ENCODE measurements at places on chromosomes 13 and 19.

GRCh38 chr19:18417250-18418028, 1.8 kb upstream of the SSBP4 start:
- peak; percentile 97 for DNase-seq

DNA sequence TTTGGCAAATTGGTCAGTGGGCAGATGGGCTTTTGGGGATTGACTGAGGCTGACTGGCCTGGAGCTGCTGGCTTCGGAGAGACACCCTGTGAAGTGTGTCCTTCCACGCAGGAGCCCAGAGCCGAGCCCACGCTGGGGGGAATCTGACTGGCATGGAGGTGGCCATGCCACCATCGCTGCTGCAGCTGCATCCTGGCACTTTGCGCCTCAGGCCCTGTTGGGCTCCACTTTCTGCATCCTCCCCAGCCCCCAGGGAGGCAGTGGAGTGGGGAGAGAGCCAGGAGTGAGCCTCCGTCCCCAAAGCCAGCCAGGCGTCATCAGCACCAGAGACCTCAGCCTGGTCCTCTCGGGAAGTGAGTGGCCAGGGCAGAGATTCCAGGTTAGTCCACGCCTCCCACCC, 17.0 kb upstream of the NCCRP1 start:
- DNase-seq = no peak

GRCh38 chr19:39834287-39834841, 402 bp upstream of the DYRK1B start:
- no peak for DNase-seq

DNA sequence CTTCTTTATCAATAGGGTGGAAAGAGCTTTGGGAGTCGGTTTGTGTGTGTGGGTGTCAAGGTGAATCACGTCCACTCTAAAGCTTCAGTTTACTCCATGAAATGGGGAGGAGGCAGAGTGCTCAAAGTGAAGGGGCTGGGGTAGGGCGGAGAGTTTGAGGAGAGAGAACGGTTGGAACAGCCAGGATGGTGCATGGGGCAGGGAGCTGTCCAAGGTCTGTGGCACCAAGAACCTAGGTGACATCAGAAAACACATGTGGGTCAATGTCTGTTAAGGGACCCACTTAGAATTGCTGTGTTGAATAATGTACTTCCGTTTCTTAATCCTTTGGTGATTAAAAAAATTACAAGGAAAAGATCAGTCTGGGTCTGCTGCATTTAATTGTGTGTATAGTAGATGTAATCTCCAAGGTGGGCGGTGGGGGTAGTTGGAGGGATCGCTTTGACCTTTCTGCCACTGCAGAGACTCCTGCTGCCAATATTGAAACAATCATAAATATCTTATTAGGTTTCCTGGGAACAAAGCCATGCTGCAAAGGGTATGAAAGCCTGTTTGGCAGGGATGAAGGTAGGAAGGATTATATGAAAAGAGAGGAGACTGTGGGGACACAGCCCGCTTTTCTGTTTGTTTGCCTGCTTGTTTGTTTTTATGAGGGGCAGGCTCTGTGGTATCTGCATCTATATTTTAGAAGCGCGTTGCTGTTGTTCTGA, 122.3 kb downstream of the ATP8A2 start:
- no peak for DNase-seq

DNA sequence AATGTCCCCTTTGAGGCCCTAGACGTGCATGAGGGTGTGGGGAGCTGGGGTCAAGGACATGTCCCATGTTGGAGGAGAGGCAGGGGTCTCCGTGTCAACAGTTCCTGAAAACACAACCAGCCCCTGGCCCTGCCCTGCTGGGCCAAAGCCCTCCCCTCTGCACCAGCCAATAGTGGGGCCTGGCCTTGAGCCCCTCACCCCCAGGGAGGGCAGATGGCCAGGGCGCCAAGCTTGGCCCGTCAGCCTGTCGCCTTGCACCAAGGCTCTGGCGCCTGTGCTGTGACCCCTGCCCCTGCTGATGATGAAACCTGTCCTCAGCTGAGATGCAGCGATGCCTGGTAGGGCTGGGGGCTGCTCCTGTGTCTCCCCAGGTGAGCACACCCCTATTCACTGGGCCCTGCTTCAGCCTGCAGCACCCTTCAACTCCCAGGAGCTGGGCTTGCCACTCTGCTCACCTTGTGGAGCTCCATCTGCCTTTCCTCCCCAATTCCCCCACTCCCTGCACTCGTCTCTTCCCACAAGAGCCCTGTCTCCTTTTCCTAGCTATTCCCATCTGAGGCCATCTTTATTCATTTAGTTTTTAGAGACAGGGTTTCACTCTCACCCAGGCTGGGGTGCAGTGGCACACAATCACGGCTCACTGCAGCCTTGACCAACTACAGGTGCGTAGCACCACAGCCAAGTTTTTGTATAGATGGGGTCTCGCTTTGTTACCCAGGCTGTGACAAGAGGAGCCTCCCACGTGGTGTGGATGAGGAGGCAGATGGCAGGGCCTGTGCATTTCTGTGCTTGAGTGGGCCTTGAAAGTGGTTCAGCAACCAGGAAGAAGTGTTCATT, 2.1 kb upstream of the HAMP start:
- no peak for DNase-seq

- no peak for DNase-seq
Observed at GRCh38 chr13:39818953-39819352, 163.5 kb downstream of the COG6 start.

GRCh38 chr19:43562698-43563241, 12.6 kb downstream of the XRCC1 start:
- peak; percentile 94 for DNase-seq

DNA sequence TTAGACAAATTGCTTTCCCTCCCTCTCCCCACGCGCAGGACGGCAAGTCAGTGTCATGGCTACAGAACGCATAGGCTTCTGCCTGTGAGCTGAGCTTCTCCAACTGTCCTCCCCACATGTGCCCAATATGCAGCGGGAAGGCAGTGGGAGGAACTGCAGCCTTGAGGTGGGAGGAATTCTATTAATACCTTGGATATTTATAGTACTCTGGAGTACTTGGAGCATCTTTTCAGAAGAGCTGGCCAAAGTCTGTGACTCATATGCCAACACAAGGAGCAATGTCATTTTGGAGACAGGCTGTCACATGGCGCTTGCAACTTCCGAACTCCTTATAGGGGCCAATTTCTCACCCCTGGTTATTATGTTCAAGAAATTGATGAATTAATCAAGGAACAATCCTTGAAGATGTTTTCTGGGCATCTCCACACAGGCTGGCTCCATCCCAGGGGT, 245.0 kb upstream of the SERP2 start:
- DNase-seq = no peak

- DNase-seq = no peak
Observed at GRCh38 chr19:45211751-45212381, 33.3 kb downstream of the BLOC1S3 start.

DNA sequence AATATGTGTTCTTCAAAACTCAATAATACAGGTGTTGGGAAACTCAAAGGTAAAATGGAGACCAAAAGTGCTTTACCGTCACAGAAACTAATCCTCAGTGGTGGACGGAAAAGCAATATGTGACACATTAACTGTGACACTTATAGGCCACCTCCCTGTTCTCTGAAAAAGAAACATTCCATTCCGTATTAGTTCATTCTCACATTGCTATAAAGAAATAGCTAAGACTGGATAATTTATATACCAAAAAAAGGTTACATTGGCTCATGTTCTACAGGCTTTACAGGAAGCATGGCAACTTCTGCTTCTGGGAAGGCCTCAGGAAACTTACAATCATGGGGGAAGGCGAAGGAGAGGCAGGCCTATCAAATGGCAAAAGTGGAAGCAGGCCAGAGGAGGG, 435.3 kb upstream of the HTR2A start:
- no peak for DNase-seq

DNA sequence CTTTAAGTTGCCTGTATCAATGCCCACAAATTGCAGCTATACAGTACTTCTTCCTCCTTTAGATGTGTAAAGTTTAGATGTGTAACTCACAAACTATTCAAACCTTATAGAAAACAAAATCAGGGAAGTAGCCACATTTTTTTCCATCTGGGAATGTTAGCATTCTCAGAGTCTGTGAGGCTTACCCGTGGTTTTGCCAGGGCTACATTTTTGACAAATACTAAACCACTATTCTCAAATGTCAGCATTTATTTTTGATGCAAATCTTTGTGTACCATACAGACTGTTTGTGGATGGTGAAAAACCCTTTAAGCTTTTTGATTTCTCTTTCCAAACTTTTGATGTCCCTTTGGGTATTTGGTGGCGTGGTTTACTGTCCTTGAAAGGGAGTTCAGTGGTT, 216.4 kb downstream of the POSTN start:
- DNase-seq = no peak

DNA sequence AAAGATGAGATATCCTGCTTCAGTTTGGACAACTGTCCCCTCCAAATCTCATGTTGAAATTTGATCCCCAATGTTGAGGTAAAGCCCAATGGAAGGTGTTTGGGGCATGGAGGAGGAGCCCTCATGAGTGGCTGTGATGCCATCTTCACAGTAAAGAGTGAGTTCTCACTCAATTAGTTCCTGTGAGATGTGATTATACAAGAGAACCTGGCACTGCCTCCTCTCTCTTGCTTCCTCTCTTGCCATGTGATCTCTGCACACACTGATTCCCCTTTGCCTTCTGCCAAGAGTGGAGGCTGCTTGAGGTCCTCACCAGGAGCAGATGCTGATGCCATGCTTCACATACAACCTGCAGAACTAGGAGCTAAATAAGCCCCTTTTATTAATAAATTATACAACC, 86.9 kb downstream of the HSPH1 start:
- DNase-seq = no peak

DNA sequence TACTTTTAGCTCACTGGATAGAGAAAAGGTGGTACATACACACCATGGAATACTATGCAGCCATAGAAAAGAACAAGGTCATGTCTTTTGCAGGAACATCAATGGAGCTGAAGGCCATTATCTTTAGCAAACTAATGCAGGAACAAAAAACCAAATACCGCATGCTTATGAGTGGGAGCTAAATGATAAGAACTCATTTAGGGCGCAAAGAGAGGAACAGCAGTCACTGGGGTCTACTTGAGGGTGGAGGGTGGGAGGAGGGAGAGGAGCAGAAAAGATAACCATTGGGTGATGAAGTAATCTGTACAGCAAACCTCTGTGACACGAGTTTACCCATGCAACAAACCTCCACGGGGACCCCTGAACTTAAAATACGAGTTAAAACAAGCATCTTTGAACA, 135.1 kb downstream of the IRS2 start:
- DNase-seq = no peak

DNA sequence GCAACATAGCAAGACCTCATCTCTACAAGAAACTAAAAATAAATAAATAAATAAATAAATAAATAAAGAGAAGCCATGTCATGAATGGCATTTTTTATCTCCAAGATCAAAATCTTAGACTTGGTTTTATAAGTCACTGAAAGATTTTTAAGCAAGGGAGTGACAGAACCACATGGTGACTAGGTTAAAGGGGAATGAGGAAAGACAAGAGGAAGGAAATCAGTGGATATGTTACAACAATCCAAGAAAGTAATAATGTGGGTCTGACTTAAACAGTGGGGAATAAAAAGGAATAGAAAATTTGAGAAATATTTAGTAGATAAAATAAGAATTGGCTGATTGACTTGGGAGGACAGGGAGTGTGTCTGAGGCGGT, 18.8 kb upstream of the MED4 start:
- DNase-seq = no peak

GRCh38 chr13:24746618-24747247, 17.2 kb upstream of the RNF17 start:
- no peak for DNase-seq

DNA sequence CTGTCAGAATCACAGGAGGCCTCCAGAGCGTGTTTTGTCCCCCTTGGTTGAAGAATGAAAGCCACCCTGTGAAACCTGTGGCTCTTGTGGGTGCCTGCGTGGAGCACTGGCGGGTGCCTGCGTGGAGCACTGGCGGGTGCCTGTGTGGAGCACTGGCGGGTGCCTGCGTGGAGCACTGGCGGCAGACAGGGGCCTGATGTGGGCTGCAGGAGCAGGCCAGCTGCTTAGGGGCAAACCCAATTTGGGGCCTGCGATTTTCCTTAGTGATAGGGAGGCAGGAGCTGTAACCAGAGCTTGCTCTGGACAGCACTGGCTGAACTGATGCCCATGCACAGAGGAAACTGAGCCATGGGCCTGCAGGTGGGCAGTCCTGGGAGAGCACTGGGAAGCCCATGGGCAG, 24.3 kb downstream of the ARHGEF7 start:
- peak; percentile 70 for DNase-seq

DNA sequence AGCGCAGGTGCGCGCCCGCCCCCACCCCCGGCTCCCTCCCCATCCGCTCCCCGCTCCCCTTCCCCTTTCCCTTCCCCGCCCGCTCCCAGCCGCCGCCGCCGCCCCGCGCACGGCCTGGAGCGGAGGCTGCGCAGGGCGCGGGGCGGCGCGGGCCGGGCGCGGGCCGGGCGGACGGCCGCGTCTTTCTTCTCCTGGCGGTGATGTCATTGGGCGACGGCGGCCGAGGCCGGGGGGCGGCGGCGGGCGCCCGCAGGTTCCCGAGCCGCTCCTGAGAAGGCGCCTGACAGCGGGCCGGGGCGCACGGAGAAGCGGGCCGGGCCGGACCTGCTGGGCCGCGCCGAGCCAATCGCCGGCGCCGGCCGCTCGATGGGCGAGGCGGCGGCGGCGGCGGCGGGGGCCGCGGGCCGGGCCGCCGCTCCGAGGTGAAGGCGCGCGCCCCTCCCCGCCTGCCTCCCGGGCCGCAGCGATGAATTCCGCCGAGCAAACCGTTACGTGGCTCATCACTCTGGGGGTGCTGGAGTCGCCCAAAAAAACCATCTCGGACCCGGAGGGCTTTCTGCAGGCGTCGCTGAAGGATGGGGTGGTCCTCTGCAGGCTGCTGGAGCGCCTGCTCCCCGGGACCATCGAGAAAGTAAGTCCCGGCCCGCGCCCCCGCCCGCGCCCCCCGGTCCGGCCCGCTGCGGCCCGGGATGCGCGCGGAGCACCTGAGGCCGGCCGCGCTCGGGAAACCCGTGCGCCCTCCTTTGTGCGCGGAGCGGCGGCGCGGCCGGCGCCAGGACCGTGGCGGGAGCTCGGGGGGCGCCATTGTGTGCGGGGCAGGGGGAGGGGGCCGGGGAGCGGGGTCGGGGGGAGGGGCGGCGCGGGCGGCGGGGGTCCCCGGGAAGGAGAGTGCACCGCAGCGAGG, at the start of gene ARHGEF7:
Gene ARHGEF7, plus strand, starts transcription at position 250 of the 904 bp plus-strand sequence. Its CDS starts 217 bp downstream, at position 467.
- DNase-seq = peak; percentile 74

- no peak for DNase-seq
Observed at GRCh38 chr19:10011974-10012373, 1.3 kb upstream of the RDH8 start.

GRCh38 chr13:50340146-50340545, 324.9 kb downstream of the KCNRG start:
- DNase-seq = no peak

- DNase-seq = peak; percentile 82
Observed at GRCh38 chr19:40523322-40524047, 53.2 kb upstream of the SHKBP1 start.

- peak; percentile 79 for DNase-seq
Observed at GRCh38 chr19:1236576-1236975, 1.2 kb downstream of the CBARP start.

Measured in NCI-H69 (cell line).